ENCODE measurements at places on chromosomes 5 and 9. TPM values are rescaled to one million over a fixed set of nuclear protein-coding genes. Genes with fewer than 3 reads are reported as not detected.
A peak's percentile ranks its signal among the peaks of the same experiment; 100 is the strongest.

DNA sequence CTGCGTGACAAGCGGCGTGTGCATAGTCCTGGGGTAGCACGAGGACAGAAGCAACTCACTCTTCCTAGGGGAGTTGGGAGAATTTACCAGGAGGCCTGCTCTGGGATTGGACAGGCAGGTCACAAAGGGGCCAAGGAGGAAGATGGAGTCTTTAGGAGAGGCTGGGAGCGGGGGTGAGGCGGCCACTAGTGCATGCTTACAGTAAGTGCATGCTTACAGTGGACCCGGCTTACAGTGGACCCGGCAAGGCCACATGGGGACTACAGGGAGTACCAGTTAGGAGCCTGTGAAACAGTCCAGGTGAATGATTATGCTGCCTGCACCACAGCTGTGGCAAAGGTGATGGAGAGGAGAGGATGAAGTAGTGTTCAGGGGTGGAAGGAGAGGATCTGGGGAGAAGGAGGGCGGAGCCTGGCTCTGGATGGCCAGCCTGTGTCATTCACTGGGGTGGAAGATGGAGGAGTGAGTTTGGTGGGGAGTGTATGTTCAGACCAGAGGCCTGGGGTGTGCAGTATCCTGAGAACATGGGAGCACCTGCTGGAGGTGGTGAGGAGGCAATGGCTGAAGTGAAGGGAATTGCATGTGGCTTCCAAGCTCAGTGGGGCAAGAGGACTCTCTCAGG is 78.7 kb downstream of the CRB2 start:
- DNase-seq: no peak

DNA sequence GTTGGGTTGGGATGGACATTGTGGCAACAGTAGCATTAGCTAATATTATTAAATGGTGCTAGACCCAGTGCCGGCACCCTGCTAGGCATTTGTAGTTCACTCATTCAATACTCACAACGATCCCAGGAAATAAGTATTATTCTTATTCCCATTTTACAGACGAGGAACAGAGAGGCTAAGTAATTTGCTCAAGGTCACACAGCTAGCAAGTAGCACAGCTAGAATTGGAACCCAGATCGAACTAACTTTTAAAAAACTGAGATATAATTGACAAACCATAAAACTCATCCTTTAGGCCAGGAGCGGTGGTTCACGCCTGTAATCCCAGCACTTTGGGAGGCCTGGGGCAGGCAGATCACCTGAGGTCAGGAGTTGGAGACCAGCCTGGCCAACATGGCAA is 79.5 kb downstream of the SH3PXD2B start:
- no peak for DNase-seq

GRCh38 chr5:132295505-132296411 is 1.6 kb downstream of the SLC22A4 start:
- no peak for DNase-seq

DNA sequence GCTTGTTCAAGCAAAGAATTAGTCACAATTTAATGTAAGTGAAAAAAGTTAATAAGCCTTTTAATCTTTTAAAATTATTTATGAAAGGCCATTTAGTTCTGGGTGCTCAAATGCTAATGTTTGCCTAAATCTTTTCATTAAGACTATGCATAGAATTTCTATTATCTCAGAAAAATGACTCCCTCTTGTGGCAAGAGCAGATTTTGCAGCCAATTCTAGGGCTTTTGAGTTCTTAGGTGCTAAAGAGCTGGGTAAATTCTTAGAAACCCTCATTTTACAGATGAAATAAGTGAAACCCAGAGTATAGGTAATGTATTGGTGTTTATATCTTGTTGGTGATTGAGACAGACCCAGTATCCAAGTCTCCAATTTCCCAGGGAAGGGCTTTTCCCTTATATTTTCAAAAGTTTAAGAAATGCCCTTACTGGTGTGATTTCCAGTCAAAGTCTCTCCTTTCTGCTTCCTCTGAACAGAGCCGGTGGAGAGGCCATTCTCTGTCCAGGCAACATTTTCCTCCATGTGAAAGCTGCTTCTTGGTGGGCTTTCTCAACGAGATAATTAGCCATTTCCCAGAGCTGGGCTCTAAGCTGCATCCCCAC is 24.1 kb upstream of the PCSK5 start:
- peak; percentile 44 for DNase-seq

DNA sequence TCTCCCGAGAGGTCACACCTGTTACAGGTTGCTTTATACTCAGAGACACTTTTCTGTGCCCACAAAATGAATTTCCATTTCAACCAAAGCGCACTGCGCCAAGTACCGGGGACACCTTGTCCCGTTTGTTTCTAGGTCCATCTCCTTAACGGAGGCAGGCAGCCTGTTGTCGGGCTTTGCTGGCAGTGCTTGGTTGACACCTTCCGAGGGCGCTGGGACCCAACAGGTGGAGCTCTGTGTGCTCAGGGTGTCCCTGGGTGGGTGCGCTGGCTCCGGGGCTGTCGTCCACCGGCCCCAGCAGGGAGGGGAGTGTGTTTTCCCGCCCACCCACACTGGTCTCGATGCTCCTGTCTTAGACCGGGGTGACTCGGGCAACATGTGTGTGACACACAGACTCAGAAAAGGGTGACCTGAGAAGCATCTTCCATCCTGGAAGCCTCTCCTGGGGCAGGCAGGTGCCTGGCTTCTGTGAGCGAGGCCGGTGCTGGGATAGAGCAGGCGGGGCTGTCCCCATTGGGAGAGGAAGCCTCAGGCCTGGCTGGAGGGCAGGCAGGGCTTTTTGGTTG is 8.5 kb downstream of the RNU6ATAC start:
- no peak for DNase-seq

DNA sequence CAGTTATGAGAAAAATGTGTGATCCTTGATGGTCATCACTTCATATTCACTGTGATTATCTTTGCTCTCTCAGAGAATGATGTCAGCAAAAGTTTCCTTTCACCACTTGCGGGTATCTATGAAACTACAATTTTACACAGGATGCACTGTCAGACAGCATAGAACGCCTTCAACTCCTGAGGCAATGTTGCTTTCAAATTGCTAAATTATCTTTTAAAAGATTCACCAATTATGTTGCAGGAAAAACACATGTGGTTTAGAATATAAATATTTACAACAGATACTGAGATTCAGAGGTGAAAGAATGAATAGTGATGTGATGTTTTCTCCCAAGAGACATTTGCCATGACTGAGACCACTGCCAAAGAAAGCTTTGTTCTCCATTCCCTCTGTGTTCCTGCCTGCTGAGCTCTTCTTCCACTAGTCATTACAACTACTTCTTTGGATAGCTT is 879.8 kb upstream of the DMAC1 start:
- no peak for DNase-seq

GRCh38 chr9:118321788-118322187 is 617.6 kb downstream of the TLR4 start:
- DNase-seq: no peak

The SPINK4 gene
- total RNA-seq: not detected

The KCNIP1 gene
- total RNA-seq: not detected

The PCDHA6 gene
- not detected for total RNA-seq

The SPINK13 gene
- total RNA-seq: not detected

The SLC6A19 gene
- not detected for total RNA-seq

The PDGFRB gene
- total RNA-seq: 108 TPM

Measured in IMR-90 (cell line).